Osteocyte (in vitro differentiated cells): ENCODE measurements at places on chromosomes 16 and 17.

GRCh38 chr17:46027048-46027975 lies 28.3 kb downstream of the STH start:
- H3K27ac ChIP-seq, result no peak overlapping the region
- H3K27me3 ChIP-seq, result no peaks in the 10 kb centered on the region
- DNase-seq, result no peak
- H3K4me1 ChIP-seq, result peaks cover 3% of the 10 kb centered on the region

GRCh38 chr17:63041251-63041650 lies 75.2 kb downstream of the TANC2 start:
- H3K27ac ChIP-seq, result peak overlapping the region; percentile 19
- no peaks in the 10 kb centered on the region for H3K27me3 ChIP-seq
- H3K36me3 ChIP-seq, result no peaks in the 10 kb centered on the region
- H3K4me3 ChIP-seq, result no peak overlapping the region

GRCh38 chr16:86156155-86156554 lies 257.2 kb downstream of the IRF8 start:
- DNase-seq, result no peak
- no peaks in the 10 kb centered on the region for H3K36me3 ChIP-seq
- H3K27ac ChIP-seq, result no peak overlapping the region
- H3K27me3 ChIP-seq, result peaks cover 20% of the 10 kb centered on the region
- H3K4me1 ChIP-seq, result no peaks in the 10 kb centered on the region

GRCh38 chr17:75910699-75911098 lies 6.0 kb upstream of the MRPL38 start:
- no peaks in the 10 kb centered on the region for H3K27me3 ChIP-seq
- no peak overlapping the region for H3K27ac ChIP-seq
- H3K36me3 ChIP-seq, result no peaks in the 10 kb centered on the region

GRCh38 chr17:13337151-13337550 lies 264.6 kb downstream of the HS3ST3A1 start:
- peaks cover 12% of the 10 kb centered on the region for H3K27me3 ChIP-seq
- H3K27ac ChIP-seq, result no peak overlapping the region
- no peak overlapping the region for H3K4me3 ChIP-seq
- no peaks in the 10 kb centered on the region for H3K36me3 ChIP-seq

- H3K27ac ChIP-seq, result no peak within 1 kb of the TSS
- peaks cover 68% of the 10 kb centered on the region for H3K27me3 ChIP-seq
- H3K4me1 ChIP-seq, result peaks cover 7% of the 10 kb centered on the region
- H3K4me3 ChIP-seq, result peak within 1 kb of the TSS; percentile 60
Measured at GRCh38 chr16:55323637-55324271, at the start of gene IRX6. IRX6 (plus strand) TSS chr16:55324203; CDS start chr16:55325092, 889 bp downstream.

DNA sequence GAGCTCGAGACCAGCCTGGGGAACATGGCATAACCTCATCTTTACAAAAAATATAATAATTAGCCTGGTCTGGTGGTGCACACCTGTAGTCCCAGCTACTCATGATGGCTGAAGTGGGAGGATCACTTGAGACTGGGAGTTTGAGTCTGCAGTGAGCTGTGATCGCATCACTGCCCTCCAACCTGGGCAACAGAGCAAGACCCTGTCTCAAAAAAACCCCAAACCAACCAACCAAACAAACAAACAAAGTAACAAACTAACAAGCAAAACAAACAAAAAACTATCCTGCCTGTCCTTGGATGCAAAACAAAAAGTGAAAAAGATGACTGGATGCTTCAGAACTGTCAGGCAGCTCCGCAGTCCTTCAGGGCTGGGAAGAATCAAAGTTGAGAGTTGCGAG lies 5.7 kb upstream of the NGFR start:
- H3K27me3 ChIP-seq, result peaks cover 73% of the 10 kb centered on the region
- no peaks in the 10 kb centered on the region for H3K36me3 ChIP-seq
- no peaks in the 10 kb centered on the region for H3K4me1 ChIP-seq
- no peak for DNase-seq
- H3K27ac ChIP-seq, result no peak overlapping the region
- no peak overlapping the region for H3K4me3 ChIP-seq

- no peak overlapping the region for H3K27ac ChIP-seq
- no peaks in the 10 kb centered on the region for H3K36me3 ChIP-seq
- DNase-seq, result no peak
- H3K4me1 ChIP-seq, result no peaks in the 10 kb centered on the region
Measured at GRCh38 chr17:73749337-73749823, 105.1 kb upstream of the SDK2 start.

DNA sequence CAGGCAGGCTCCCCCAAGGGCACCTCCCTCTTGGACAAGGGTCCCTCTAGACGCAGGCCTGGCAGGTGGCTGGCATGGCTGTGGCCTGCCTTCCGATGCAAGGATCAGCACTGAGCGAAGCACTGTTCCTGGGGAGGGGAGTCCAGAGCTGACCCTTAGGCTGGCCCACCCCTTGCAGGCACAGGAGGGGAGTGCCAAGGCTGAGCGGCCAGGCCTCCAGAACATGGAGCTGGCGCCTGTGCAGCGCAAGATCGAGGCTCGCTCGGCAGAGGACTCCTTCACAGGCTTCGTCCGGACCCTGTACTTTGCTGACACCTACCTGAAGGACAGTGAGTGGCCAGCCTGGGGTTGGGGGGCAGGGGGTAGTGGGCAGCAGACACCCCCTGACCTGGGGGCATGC lies 16.8 kb upstream of the MYO15B start:
- no peaks in the 10 kb centered on the region for H3K36me3 ChIP-seq
- DNase-seq, result no peak
- no peak overlapping the region for H3K27ac ChIP-seq
- H3K4me3 ChIP-seq, result no peak overlapping the region

DNA sequence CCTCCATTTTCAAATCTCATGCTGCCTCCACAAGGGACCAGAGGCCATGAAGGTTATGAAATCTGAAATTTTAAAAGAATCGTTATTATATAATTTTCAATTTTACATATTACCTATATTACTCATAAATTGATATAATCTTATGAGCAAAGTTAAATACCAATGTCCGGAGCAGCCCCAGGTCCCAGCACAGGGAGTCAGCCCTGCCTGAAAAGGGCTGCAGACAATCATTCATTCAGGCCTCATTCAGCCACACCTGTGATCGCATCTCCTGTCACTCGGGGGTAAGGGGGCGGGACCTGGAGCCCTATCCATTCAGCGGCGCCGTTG lies 172.5 kb downstream of the AHSP start:
- peak overlapping the region; percentile 82 for H3K4me3 ChIP-seq
- no peak overlapping the region for H3K27ac ChIP-seq
- peak; percentile 87 for DNase-seq
- H3K27me3 ChIP-seq, result peaks cover 18% of the 10 kb centered on the region
- peaks cover 11% of the 10 kb centered on the region for H3K36me3 ChIP-seq

DNA sequence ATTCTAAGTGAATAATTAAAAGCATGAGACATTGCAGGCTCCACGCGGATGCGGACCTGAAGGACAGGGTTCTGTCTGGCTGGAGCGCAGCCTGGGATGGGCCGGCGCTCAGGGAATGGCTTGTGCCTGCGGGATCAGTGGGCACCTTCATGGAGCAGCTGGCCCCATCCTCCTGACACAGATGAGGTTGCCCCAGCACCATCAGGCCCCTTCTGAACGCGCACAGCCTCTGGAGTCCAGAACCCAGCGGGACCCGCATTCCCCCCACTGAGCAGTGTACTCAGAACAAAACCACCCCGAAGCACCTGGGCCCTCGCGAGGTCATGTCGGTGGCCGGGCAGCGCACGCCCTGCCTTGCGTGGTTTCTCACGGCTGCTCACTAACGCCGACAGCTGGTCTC lies 70.5 kb upstream of the CHMP6 start:
- peak overlapping the region; percentile 14 for H3K27ac ChIP-seq
- H3K4me1 ChIP-seq, result peaks cover 16% of the 10 kb centered on the region
- H3K4me3 ChIP-seq, result no peak overlapping the region

DNA sequence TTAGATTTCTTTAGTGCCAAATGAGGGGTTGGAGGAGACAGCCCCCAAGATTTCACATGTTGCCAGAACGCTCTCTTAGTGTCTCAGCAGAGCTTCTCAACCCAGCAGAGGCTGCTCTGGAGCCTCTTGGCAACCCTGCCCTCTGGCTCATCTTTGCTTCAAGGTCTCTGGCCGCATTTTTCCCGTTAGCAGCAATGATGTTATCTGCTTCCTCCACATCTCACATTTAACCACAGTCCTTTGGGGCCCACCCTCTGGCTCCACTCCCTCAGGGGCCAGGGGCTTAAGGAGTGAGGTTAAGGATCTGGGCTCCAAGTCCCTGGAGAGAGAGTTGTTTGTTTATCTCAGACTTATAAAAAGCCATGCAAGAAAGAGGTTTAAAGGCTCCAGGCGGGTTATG lies 3.3 kb upstream of the XYLT1 start:
- no peak overlapping the region for H3K4me3 ChIP-seq
- peaks cover 36% of the 10 kb centered on the region for H3K27me3 ChIP-seq
- peaks cover 19% of the 10 kb centered on the region for H3K4me1 ChIP-seq
- DNase-seq, result no peak
- no peak overlapping the region for H3K27ac ChIP-seq

DNA sequence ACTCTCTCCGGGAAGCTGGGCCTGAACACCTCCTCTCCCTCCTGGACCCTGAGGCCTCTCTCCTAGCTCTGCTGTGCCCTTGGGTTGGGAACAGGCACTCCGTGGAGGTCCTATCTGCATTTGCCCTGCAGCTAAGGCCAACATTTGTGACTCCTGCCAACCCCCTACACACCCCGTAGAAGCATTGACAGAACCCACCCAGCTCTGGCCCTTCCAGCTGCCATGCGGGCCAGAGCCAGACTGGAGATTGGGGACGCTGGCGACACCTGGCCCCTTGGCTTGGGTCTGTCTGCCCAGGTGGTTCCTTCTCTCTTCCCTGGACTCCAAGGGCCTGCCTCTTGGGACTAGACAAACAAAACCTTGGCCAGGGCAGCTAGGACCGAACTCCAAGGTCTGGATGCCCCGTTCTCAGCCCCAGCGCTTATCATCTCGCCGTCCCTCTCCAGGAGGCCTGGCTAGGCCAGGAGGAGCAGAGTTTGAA lies 644 bp upstream of the RHBDF2 start:
- H3K4me3 ChIP-seq, result peak overlapping the region; percentile 81
- DNase-seq, result no peak
- H3K27me3 ChIP-seq, result peaks cover 1% of the 10 kb centered on the region
- H3K27ac ChIP-seq, result peak overlapping the region; percentile 89

DNA sequence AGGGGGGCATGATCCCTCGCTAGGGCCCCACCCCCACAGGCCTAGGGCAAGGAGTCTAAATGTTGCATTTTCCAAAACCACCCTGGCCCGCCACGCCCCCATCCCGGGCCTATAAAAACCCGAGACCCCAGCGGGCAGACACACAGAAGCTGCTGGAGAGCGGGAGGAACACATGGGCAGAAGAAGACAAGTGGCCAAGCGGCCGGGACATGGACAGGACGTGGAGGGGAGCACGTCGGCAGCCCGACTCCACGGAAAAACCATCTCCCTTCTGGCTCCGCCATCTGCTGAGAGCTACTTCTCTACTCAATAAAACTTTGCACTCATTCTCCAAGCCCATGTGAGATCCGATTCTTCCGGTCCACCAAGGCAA lies 34.1 kb upstream of the ENPP7 start:
- no peaks in the 10 kb centered on the region for H3K36me3 ChIP-seq
- peaks cover 19% of the 10 kb centered on the region for H3K27me3 ChIP-seq
- H3K27ac ChIP-seq, result no peak overlapping the region

DNA sequence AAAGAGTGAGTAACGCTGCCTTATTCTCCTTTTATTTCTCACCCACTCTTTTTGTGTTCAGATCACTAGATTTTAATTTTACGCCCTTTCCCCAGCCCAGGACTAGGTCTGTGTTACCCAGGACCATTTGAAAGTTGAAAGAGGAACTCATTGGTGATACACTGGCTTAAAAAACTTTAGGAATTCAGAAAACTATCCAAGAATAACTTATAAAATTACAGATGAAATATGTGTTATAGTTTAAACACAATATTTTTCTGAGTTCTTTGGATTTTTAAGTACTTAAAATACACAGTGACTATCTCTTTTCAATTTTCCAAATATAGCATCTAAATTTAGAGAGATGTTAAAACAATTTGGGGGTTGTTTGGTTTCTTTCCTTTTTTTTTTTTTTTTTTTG lies 385.2 kb downstream of the CDH13 start:
- peaks cover 26% of the 10 kb centered on the region for H3K4me1 ChIP-seq
- no peak overlapping the region for H3K4me3 ChIP-seq
- H3K36me3 ChIP-seq, result no peaks in the 10 kb centered on the region
- H3K27ac ChIP-seq, result peak overlapping the region; percentile 39

- no peak overlapping the region for H3K27ac ChIP-seq
- peaks cover 52% of the 10 kb centered on the region for H3K4me1 ChIP-seq
- H3K4me3 ChIP-seq, result no peak overlapping the region
Measured at GRCh38 chr17:57913575-57914272, 41.5 kb downstream of the CUEDC1 start.

DNA sequence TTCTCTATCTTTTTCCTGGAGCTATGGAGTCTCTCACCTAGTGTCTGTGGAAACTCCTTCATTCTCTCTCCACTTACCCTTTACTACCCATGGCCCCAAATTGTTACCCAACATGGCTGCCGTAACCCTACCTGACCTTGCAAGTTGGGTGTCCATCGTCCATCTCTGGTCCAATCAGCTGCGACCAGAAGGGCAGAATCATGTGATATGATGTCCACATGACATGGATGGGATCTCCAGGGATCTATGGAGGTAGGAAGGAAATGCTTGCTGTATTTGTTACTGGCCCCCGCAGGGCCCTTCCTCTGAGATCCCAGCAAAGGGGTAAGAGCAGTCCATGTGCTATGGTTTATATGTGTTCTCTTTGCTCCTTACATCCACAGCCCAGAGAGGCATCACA lies 8.0 kb upstream of the DRC7 start:
- no peaks in the 10 kb centered on the region for H3K4me1 ChIP-seq
- peaks cover 39% of the 10 kb centered on the region for H3K27me3 ChIP-seq
- no peak overlapping the region for H3K4me3 ChIP-seq
- no peak for DNase-seq

DNA sequence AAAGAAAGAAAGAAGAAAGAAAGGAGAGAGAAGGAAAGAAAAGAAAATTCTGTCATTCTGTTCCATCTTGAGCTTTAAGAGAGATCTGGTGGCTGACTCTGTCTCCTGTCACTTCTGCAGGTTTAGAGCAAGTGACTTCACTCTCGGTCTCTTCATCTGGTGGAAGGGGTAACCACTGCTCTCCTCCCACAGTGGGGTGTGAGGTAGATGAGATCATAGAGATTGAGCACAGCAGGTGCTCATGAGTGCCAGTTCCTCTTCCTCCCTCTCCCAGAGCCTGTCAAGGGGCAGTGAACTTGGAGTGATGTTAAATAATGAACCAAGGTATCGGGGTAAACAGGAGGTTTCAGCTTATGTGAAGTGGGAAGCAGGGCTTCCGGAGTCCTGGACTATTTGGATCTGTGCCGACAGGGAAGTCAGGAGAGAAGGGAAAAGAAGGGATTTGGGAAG lies 47.7 kb downstream of the BEAN1 start:
- peaks cover 26% of the 10 kb centered on the region for H3K27me3 ChIP-seq
- H3K27ac ChIP-seq, result no peak overlapping the region
- DNase-seq, result peak; percentile 40
- H3K4me1 ChIP-seq, result peaks cover 2% of the 10 kb centered on the region
- no peaks in the 10 kb centered on the region for H3K36me3 ChIP-seq

GRCh38 chr16:88356727-88357199 lies 26.0 kb upstream of the ZNF469 start:
- H3K27me3 ChIP-seq, result peaks cover 16% of the 10 kb centered on the region
- no peak overlapping the region for H3K27ac ChIP-seq
- H3K4me3 ChIP-seq, result no peak overlapping the region
- no peaks in the 10 kb centered on the region for H3K36me3 ChIP-seq
